Activated T-helper 1 cell treated with anti-CD3 and anti-CD28 coated beads, Interleukin-12 subunit alpha, Interleukin-12 subunit beta, Interleukin-2, Interleukin-4 antibody, amounts not matched to agents 30 ng/mL and 10 ng/mL and 1 ng/mL, durations not matched to agents 14 hours and 24 hours and 36 hours (primary cell): ENCODE measurements at places on chromosomes 2 and 18.

DNA sequence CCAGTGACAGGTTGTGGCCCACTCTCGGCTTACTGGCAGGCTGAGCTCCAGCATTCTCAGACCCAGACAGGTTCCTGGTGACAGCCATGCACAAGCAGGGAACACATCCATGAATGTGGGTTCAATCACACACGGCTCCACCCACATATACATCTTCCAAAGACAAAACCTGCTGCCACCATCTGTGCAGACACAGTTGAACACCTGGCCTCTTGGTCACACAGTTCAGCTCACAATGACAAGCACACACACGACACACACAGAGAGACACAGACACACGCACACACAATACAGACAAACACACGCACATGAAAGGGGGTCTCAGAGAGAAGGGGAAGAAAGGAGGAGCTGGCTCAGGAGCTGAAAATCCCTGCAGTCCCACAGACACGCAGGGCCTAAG, 32.1 kb upstream of the PTMA start:
- no peak overlapping the region for H3K27ac ChIP-seq
- H3K27me3 ChIP-seq = peaks cover 2% of the 10 kb centered on the region
- no peaks in the 10 kb centered on the region for H3K36me3 ChIP-seq
- no peak for DNase-seq
- peaks cover 22% of the 10 kb centered on the region for H3K4me1 ChIP-seq

GRCh38 chr18:3528231-3528630, 78.3 kb downstream of the TGIF1 start:
- no peak for DNase-seq
- no peak overlapping the region for H3K4me3 ChIP-seq
- no peak overlapping the region for H3K27ac ChIP-seq

- no peak for DNase-seq
- peaks cover 3% of the 10 kb centered on the region for H3K27me3 ChIP-seq
- no peaks in the 10 kb centered on the region for H3K36me3 ChIP-seq
- H3K27ac ChIP-seq = no peak overlapping the region
- H3K4me1 ChIP-seq = peaks cover 34% of the 10 kb centered on the region
Measured at GRCh38 chr2:112686348-112687217, 34.2 kb upstream of the NT5DC4 start.

DNA sequence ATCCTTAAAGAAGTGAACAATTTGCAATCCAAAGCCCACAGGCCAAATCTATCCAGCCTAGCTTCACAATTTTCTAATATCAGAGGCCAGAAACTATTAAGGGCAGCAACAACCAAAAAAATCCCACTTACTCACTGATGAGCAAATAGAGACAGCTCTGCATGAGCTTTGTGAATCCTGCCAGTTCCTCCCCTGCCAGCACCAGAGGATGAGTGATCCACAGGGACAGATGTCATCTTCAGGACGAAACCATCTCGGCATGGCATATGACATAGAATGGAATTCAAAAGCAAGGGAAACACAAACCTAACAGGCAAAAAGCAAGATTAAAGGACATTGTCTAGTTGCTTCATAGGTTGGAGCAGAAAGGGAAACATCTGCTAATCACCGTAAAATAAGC, 2.2 kb upstream of the DSC2 start:
- DNase-seq = no peak
- no peaks in the 10 kb centered on the region for H3K36me3 ChIP-seq
- no peaks in the 10 kb centered on the region for H3K4me1 ChIP-seq
- no peak overlapping the region for H3K4me3 ChIP-seq

GRCh38 chr2:159266554-159266953, 19.9 kb downstream of the WDSUB1 start:
- H3K27me3 ChIP-seq = no peaks in the 10 kb centered on the region
- no peak overlapping the region for H3K27ac ChIP-seq
- no peaks in the 10 kb centered on the region for H3K4me1 ChIP-seq
- H3K36me3 ChIP-seq = peaks cover 5% of the 10 kb centered on the region
- H3K4me3 ChIP-seq = no peak overlapping the region

- DNase-seq = no peak
- H3K27me3 ChIP-seq = no peaks in the 10 kb centered on the region
- H3K27ac ChIP-seq = no peak overlapping the region
- no peak overlapping the region for H3K4me3 ChIP-seq
Measured at GRCh38 chr2:103367877-103368276, 606.0 kb downstream of the TMEM182 start.

GRCh38 chr2:224325941-224326340, 76.0 kb downstream of the FAM124B start:
- no peaks in the 10 kb centered on the region for H3K4me1 ChIP-seq
- H3K36me3 ChIP-seq = no peaks in the 10 kb centered on the region
- no peak overlapping the region for H3K27ac ChIP-seq
- no peak for DNase-seq
- H3K27me3 ChIP-seq = peaks cover 17% of the 10 kb centered on the region

DNA sequence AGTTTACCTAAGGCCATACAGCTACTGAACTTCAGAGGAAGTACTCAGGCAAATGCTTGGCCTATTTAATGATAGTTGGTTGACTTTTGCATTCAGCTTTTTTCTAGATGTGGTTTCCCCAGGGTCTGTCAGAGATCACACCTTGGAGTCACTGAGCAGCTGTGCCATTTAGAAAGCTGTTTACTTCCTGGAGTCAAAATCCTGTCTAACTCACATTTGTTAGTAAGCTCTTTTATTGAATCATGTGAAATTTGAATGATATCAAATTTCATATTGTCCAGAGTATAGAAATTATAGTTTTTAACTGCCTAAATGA, 7.6 kb upstream of the TRIB2 start:
- peak; percentile 35 for DNase-seq
- no peak overlapping the region for H3K27ac ChIP-seq
- peaks cover 10% of the 10 kb centered on the region for H3K36me3 ChIP-seq
- peak overlapping the region; percentile 9 for H3K4me3 ChIP-seq
- no peaks in the 10 kb centered on the region for H3K27me3 ChIP-seq

GRCh38 chr18:68314403-68314802, 400.5 kb downstream of the TMX3 start:
- no peak for DNase-seq
- no peak overlapping the region for H3K27ac ChIP-seq

DNA sequence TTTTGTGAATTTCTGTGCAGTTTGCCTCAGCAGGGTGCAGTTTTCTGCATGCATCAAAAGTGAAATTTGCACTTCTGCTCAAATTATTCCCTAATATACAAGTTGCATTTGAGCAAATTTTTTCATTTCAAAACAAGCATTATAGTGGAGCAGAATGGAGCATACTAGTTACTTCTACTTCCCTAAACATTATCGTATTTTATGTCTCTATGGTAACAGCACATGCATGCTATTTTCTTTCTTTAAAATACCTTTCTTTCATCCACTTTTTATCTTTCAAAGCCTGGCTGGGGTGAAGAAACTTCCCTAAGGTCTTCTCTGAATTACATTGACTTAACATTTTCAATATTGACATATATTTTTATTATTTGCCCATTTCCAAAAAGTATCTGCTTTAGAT, 11.2 kb downstream of the RHBDD1 start:
- H3K36me3 ChIP-seq = peaks cover 18% of the 10 kb centered on the region
- no peak for DNase-seq
- H3K27me3 ChIP-seq = no peaks in the 10 kb centered on the region

- H3K36me3 ChIP-seq = no peaks in the 10 kb centered on the region
- no peak overlapping the region for H3K27ac ChIP-seq
- no peak overlapping the region for H3K4me3 ChIP-seq
- H3K27me3 ChIP-seq = no peaks in the 10 kb centered on the region
- no peaks in the 10 kb centered on the region for H3K4me1 ChIP-seq
Measured at GRCh38 chr2:40192864-40193669, 258.8 kb downstream of the SLC8A1 start.

GRCh38 chr2:105393373-105394055, 5.3 kb downstream of the FHL2 start:
- no peak overlapping the region for H3K4me3 ChIP-seq
- H3K4me1 ChIP-seq = peaks cover 4% of the 10 kb centered on the region
- H3K36me3 ChIP-seq = no peaks in the 10 kb centered on the region
- DNase-seq = no peak
- peaks cover 21% of the 10 kb centered on the region for H3K27me3 ChIP-seq

DNA sequence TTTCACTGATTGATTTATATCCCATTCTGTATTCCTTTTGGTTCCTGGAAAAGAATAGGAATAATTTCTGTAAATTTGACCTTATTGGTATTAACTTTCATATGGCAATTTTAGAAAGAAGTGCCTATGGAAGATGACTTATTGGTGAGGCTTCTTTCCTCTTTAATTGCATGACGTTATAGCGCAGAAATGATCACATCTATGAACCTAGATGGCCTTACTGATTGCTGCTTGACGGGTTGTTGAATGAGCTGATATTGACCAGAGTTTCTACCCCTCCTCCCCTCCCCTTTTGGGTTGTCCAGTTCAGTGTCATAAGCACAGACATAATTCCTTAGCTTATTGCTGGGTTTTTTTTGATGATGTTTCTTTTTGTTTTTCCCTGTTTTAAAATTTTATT, 14.6 kb downstream of the ACSL3 start:
- H3K4me3 ChIP-seq = no peak overlapping the region
- no peak overlapping the region for H3K27ac ChIP-seq
- H3K4me1 ChIP-seq = peaks cover 25% of the 10 kb centered on the region
- DNase-seq = no peak
- no peaks in the 10 kb centered on the region for H3K36me3 ChIP-seq
- no peaks in the 10 kb centered on the region for H3K27me3 ChIP-seq

DNA sequence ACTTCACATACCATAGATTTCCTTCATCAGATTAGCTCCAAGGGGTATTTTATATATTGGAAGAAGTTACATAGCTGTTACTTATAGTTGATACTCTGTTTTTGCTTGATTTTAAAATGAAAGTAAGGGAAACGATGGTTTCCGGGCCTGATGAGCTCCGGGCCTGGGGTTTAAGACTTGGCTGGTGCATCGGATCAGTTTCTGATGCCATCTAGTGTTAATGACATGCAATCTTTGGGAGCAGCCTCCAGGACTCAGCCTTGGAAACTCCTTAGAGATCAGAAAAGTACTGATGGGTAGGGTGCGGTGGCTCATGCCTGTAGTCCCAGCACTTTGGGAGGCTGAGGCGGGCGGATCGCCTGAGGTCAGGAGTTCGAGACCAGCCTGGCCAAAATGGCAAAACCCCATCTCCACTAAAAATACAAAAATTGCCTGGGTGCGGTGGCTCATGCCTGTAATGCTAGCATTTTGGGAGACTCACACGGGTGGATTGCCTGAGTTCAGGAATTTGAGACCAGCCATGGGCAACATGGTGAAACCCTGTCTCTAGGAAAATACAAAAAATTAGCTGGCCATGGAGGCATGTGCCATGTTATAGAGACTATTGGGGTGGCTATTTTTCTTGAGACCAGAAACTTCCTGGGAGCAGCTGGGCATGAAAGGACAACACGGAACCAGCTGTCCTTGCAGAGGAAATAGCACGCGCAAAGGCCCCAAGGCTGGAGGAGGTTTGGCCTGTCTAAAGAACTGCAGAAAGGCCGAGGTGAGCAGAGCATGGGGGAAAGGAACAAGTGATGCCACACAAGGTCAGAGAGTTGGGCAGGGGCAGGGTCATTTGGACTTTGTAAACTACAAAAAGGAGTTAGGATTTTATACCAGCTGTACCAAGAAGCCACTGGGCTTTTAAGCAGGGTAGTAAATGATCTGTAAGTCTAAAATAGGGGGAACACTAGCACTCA, 46.9 kb upstream of the CNOT11 start:
- peak overlapping the region; percentile 53 for H3K4me3 ChIP-seq
- H3K27me3 ChIP-seq = peaks cover 2% of the 10 kb centered on the region
- peak; percentile 18 for DNase-seq
- H3K27ac ChIP-seq = no peak overlapping the region
- H3K36me3 ChIP-seq = no peaks in the 10 kb centered on the region
- H3K4me1 ChIP-seq = peaks cover 14% of the 10 kb centered on the region

DNA sequence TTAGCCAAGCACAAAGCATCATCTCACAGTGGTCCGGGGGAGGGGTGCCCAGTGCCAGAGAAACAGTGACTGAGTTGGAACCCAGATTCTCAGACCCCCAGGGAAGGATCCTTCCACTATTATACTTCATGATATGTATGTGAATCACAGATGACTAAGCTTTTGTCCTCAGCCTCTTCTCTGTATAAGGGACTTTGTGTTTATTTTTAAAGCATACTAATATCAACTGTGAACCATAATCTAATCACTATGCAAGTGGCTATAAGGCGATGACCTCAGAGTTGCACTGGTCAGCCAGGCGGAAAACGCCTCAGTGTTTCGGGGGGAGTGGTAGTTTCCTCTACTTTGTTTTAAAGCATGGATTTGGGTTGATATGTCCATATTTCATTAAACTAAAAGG, 160.4 kb upstream of the TMEM200C start:
- no peak for DNase-seq

- no peak overlapping the region for H3K27ac ChIP-seq
- DNase-seq = no peak
- H3K36me3 ChIP-seq = no peaks in the 10 kb centered on the region
- peaks cover 6% of the 10 kb centered on the region for H3K4me1 ChIP-seq
- no peak overlapping the region for H3K4me3 ChIP-seq
Measured at GRCh38 chr18:61360404-61361383, 27.5 kb downstream of the CDH20 start.

GRCh38 chr18:21826196-21826595, 85.6 kb downstream of the MIB1 start:
- no peak for DNase-seq
- H3K4me3 ChIP-seq = no peak overlapping the region
- H3K36me3 ChIP-seq = peaks cover 2% of the 10 kb centered on the region
- H3K27ac ChIP-seq = no peak overlapping the region
- no peaks in the 10 kb centered on the region for H3K4me1 ChIP-seq
- H3K27me3 ChIP-seq = peaks cover 1% of the 10 kb centered on the region

GRCh38 chr2:232998666-232998985, 14.4 kb downstream of the NGEF start:
- no peak overlapping the region for H3K27ac ChIP-seq
- no peaks in the 10 kb centered on the region for H3K36me3 ChIP-seq
- no peaks in the 10 kb centered on the region for H3K4me1 ChIP-seq
- no peak for DNase-seq

DNA sequence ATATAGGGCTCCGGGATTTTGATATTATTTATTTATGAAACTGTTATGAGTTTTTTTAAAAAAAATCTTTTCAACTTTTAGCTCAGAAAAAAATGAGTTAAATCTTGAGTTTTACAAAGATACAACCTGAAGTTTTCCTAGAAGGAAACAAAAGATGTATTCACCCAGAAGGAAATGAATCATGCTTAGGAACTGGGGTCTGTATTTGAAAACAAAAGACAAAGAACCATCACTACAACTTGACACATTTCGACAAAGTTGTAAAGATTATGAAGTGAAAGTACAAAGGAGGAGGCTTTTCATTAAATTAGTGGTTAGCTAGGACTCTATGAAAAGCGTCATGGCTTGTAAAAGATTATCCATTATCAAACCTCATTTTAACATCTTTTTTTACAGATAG, 143.3 kb downstream of the PDE1A start:
- no peak overlapping the region for H3K4me3 ChIP-seq
- H3K36me3 ChIP-seq = no peaks in the 10 kb centered on the region
- H3K27ac ChIP-seq = no peak overlapping the region
- no peaks in the 10 kb centered on the region for H3K27me3 ChIP-seq
- no peak for DNase-seq

GRCh38 chr18:13583576-13584550, 142.5 kb downstream of the FAM210A start:
- no peak overlapping the region for H3K27ac ChIP-seq
- H3K4me1 ChIP-seq = peaks cover 56% of the 10 kb centered on the region
- no peak overlapping the region for H3K4me3 ChIP-seq
- no peaks in the 10 kb centered on the region for H3K27me3 ChIP-seq
